ENCODE measurements at places on chromosomes 4 and X. TPM values are rescaled to one million over a fixed set of nuclear protein-coding genes. Genes with fewer than 3 reads are reported as not detected.
A peak's percentile ranks its signal among the peaks of the same experiment; 100 is the strongest.

- DNase-seq: peak; percentile 11
Observed at GRCh38 chr4:38491854-38492478, 172.0 kb upstream of the KLF3 start.

- DNase-seq: peak; percentile 40
Observed at GRCh38 chr4:186557486-186557885, 2.1 kb upstream of the MTNR1A start.

- DNase-seq: no peak
Observed at GRCh38 chrX:65241059-65241721, 264.9 kb upstream of the ZC4H2 start.

HELQ gene
- 22.2 TPM for total RNA-seq

DNA sequence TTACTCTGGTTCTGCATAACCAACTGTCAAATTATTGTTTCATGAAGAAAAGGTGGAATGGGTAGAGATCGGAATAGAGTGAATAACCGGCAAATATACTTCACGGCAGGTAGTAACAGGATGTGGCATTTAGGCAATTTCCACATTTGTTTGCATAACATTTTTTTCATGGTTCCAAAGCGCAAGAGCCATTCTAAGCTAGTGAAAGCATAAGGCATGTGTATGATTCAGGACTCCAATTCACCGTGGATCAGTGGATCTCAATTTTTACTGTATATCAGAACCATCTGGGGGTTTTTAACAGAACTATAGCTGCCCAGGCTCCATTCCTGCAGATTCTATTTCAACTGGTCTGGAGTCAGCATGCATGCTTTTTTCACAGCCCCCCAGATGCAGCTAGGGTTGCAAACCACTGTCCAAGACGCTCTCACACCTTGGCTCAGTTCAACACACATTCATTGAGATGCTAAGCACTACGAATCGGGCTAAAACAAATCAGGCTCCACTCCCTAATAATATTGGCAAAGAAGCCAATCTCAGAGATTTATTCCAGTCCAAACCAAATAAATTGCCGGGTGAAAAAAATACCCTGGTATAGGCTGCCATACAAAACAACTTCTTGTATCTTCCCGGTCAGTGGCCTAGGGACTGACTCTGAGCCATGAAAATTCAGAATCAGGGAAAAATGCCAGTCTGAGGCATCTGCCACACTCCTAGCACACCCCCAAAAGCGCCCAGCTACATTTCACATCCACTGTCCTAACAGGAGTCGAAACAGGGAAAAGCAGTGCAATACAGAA is 30.0 kb downstream of the AFAP1 start:
- DNase-seq: no peak

DNA sequence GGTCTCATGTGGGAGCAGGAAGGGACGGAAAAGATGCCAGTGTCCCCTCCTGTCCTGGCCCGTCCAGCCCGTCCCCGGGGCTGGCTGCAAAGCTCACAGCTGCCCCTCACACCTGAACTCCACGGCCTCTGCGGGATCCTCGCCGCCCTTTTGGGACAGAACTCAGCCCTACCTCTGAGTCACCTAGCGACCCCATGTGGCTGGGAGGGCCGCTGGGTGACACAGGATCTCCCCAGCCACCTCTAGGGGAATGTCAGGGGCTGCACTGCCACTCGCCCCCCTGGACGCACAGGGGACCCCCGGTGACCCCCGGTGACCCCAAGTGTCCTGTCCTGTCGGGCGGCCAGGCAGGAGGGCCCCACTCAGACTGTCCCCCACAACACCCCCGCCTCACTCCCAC is 748 bp downstream of the FAM9B start:
- DNase-seq: no peak

- DNase-seq: no peak
Observed at GRCh38 chr4:96602661-96603060, 762.8 kb downstream of the PDHA2 start.

DNA sequence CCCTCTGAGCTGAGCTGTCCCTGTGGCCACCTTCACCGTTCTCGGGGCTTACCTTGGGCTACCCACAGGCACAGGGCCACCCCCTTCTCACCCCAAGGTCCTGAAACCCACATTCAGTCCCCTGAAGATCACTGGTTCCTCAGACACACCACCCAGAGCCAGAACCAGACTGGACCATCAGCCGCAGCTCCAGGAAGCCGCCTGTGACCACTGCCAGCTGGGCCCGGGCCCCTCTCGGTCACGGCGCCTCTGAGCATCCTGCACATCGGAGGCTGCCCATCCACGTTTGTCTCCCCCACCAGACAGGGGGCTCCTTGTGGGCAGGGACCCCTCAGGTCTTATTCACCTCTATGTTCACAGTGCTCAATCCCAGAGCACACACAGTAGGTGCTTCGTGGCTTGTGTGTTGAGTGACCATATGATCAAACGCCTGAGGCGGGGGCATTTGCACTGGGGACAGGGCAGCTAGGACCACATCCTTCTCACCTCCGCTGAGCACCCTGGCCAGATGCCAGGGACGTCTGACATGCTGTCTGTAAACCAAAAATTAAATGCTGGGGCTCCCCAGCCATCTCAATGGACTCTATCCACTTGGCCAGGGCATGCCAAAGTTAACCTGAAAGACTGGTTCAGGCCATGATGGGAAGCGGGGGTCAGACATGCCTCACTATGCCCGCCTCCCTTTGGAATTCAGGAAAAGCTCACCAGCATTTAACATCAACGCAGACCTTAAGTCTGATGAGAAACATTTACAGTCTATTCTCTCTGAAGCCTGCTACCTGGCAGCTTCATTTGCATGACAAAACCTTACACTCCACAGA is 109.4 kb upstream of the AFAP1 start:
- no peak for DNase-seq

PASD1 gene
- not detected for total RNA-seq

DNA sequence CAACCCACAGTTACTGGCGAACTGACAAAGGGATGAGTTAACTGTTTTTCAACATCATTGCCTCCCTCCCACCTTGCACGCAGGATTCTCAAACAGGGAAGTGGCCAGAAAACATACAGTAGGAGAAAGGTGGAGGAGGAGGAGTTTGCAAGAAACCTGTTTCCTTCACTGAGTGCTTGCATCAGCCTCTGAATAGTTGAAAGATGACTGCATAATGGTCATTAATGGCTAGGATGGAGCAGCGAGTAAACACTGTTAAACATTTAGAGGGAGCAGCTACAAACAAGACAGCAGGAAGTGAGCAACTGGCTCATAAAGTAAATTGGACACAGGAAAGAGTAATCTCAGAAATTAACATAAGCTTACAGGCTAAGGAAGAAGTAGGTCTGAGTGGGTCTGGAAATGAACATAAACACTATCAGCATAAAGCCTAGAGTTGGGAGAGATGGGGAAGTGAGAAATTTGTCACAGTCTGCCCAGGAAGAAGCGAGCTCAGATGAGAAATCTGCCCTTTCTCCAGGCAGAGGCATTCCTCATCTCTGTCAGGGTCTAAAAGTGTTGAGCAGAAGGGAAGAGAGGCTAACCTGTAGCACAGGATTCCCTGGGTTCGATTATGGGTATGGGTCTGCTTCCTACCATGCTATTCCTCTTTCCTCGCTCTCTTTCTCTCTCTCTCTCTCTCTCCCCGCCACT is 38.6 kb downstream of the TRPC5OS start:
- DNase-seq: peak; percentile 78
